ENCODE measurements at places on chromosomes 3 and 15.

DNA sequence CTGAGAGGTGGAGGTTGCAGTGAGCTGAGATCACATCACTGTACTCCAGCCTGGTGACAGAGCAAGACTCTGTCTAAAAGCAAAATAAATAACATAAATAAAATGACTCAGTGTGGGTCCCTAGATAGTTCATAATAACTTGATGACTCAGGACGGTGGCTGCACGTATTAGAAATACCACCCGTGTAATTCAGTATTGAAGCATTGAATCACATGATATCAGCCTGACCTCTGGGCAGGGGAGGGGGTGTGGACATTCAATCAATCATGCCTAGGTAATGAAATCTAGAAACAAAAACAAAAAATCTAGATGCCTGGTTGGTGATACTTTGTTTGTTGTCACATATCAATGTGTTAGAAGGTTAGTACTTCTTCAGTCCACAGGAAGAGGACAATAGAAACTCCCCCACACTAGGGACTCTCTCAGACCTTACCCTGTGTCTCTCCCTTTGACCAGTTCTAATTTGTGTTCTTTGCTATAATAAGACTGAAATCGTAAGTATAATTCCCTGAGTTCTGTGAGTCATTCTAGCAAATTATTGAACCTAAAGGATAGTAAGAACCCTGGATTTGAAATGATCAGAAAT lies 177.3 kb downstream of the GAP43 start:
- DNase-seq, result no peak

- no peak for DNase-seq
These were observed 244.2 kb downstream of the WNT5A start for GRCh38 chr3:55242921-55243320.

GRCh38 chr3:186983659-186984058 lies 53.3 kb downstream of the ST6GAL1 start:
- no peak for DNase-seq

DNA sequence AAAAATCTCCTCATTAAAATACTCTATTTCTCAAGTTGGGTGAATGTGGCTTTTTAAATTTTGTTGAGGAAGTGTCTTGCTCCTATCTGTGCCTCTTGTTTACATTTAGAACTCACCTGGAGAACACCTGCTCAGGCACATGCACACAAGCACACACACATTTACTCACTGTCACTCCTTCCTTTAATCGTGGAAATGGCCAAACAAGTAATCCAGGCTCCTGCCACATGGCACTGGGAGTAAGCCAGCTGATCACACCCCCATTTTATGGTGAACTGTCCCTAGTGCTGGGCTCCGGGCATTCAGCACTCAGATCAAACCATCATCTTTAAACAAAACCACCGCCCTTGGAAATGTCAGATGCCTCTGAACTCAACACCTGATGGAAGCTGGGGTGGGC lies 204.7 kb upstream of the BHLHE40 start:
- no peak for DNase-seq

DNA sequence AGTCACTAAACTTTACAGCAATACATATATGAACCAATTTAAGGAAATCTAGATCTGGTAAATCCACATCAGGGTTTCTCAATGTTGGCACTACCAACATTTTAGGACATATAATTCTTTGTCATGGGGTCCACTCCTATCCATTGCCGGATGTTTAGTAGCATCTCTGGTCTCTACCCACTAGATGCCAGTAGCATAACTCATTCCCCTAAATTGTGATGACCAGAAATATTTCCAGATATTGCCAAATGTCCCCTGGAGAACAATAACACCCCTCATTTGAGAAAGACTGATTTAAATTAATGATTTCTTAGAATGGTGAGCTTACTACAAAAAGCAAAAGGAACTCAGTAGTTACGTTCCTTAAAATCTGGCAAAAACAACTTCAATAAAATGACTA lies 23.1 kb upstream of the ANKRD28 start:
- DNase-seq, result no peak

GRCh38 chr3:27792869-27793268 lies 70.7 kb upstream of the EOMES start:
- DNase-seq, result no peak

DNA sequence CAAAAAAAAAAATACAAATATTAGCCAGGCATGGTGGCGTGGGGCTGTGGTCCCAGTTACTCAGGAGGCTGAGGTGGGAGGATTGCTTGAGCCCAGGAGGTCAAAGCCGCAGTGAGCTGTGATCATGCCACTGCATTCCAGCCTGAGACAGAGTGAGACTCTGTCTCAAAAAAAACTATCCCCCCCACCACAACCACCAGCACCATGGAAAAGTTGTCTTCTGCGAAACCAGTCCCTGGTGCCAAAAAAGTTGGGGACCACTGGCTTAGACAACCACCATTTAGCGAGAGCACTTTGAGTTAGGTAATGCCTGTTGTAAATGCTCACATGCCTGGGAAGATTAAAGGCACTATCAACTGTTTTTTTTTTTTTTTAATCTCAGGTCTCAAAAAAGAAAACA lies 15.4 kb downstream of the ARHGAP31 start:
- DNase-seq, result no peak

DNA sequence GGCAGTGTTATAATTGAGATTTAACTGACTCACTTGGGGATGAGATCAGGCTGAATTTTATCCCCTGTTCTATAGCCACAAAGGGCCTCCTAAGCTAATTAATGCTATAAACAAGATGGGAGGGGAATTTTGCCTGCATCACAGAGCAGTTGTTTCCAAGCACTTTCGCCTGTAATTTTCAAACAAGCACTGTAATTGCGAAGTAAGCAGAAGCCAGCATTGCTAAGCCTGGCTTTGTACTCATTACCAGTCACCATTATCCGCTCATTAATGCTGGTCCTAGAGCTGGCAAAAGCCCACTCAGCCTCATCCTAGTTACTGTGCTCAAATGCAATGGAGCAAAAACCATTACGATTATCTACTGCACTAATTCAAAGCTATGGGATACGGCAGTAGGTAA lies 356.6 kb upstream of the UBE2E2 start:
- no peak for DNase-seq

DNA sequence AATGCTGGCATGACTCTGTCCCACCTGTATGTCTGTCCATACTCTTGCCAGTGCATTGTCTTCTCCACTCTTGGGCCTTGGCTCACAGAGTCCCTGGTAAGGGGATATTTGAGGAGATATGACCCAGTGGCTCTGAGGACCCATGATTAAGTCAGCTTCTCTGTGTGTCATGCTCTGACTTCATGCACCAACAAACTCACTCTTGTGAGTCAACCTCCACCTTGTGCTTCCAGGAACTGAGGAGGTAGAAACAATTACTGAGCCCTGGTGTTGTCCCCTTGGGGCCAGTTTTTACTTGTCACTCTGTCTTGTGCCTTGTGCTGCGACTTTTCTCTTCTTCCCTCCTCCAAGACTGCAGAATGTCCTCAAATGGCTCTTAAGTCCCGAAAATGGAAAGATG lies 127.1 kb downstream of the ABHD5 start:
- DNase-seq, result no peak

DNA sequence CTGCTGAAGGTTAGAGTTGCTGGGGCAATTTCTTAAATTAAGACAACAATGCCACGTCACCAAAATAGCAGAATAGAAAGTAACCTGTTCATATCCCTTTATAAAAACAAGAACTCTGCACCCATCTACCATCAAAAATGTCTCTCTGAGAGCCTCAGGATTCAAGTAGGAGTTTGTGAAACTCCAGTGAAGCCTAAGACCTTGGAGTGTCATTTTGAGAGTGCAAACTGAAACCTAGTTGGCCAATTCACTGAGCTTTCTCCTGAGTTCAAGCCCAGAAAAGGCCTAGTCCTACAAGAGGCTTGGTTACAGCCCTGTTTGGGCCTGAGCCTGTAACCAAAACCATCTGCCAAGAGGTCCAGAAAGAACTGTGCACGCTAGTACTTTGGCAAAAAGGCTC lies 335.1 kb downstream of the EFHB start:
- DNase-seq, result no peak

- DNase-seq, result no peak
These were observed 22.2 kb downstream of the BTD start for GRCh38 chr3:15623535-15624440.

DNA sequence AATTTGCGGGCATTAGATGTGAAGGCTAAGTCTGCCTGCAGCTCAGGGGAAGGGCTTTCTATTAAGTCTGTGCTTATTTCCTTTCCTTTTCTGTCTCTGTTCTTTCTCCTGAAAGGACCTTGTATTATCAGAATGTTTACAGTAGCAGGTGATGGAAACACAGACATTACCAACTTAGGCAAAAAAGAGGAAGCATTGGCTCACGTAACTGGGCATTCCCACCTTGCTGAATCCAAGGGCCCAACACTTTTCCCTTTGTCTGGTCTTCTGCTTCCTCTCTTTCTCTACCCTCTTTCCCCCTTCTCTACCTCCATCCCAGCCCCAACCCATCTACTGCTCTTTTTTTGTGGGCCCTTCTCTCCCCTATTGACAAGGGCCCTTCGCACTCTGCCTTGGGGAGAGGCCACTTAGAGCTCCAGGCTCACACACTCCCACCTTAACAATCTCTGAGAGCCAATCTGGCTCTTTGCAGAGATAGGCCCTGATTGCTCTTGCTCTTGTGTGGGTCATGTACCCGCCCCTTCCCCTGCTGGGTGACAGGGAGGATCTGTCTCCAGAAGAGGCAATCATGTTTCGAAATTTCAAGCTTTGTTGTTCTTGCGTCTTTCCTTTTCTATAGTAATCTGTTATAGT lies 35.0 kb downstream of the ACAA1 start:
- DNase-seq, result no peak

GRCh38 chr15:39613271-39613670 lies 32.4 kb downstream of the THBS1 start:
- DNase-seq, result no peak

GRCh38 chr15:46344115-46344724 lies 709.4 kb downstream of the SQOR start:
- DNase-seq, result no peak

DNA sequence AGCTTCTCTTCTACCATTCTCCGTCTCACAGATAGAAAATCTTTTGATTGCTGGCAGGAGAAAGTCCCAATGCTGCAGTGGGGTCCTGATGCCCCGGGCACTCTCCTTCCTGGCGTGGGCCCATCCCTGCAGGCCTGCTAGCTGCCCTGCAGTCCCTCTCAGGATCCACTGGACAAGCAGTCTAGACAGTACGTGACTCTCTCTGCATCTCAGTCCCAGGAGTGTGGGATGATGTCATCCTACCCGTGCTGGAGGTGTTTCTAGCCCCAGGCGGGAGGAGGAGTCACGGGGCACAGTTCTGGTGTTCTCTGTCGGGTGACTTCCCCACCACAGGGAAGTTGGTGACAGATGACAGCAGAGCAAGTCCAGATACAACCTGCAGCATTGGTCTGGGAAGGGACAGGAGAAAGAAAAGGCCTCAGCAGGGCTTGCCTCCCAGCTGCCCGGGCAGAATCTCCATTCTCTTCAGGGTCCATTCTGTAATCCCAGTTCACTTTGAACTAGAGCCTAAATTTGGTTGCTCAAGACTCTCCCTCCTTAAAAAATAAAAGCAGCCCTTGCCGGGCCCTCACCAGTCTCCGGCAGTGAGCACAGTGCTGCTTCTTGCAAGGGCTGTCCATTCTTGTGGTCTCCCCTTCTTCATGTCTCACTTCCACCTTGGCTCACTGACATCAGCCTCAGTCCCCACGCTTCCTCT lies 30.6 kb downstream of the SLC28A1 start:
- no peak for DNase-seq

DNA sequence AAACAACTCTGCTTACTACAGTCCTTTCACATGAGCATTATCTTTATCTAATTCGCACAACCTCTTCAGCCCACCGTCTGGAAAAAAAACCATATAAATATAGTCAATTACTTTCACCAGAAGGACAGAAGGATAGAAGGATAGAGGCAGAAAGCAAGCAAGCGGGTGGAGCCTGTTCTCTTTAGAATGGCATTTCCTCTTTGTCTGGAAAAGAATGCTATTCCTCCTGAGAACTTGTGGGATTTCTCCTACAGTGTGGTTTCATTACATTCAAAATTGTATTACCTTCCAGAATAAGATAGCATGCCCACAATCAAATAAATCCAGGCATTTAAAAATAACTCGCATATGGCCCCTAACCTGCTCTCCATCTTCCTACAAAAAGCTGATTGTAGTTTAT lies 23.1 kb downstream of the SLC30A4 start:
- DNase-seq, result no peak

DNA sequence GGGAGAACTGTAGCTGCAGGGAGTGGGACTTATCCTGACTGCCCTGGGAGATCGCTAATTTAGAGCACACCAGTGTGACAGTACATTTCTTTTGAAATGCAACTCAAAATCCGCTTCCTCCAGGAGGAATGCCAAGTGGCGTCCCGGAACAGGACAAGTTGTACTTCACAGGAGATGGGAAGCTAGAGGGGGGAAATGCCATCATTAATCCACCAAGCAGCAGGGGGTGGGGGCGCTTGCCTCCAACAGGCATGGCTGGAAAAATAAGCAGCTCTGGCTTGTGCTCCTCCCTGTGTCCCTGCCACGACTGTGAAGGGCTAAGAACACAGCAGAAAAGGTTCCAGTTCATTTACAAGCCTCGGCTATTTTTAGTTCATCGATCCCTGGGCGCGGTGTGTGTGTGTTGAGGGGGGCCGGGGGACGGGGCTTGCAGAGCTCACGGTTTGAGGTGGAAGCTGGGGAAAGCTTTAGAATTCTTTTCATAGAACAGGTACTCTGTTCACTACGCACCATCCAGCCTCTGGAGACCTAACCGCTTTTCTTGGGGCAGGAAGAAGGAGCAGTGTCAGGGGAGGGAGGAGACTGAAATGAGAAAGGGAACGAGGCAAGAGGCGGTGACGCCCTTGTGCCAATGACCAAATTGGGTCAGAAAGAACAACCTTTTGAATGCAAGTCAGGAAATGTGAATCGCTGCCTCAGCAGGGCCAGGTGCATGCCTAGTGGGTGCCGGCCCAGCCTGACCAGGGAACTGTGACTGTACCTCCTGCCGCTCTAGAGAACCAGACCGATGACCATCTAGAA lies 51.8 kb upstream of the DGKG start:
- DNase-seq, result no peak

- DNase-seq, result no peak
These were observed 41.0 kb downstream of the ITGB5 start for GRCh38 chr3:124846189-124846588.

- DNase-seq, result no peak
These were observed 57.5 kb downstream of the IGSF11 start for GRCh38 chr3:118977118-118977517.

GRCh38 chr3:109195815-109196214 lies 59.3 kb downstream of the C3orf85 start:
- no peak for DNase-seq

DNA sequence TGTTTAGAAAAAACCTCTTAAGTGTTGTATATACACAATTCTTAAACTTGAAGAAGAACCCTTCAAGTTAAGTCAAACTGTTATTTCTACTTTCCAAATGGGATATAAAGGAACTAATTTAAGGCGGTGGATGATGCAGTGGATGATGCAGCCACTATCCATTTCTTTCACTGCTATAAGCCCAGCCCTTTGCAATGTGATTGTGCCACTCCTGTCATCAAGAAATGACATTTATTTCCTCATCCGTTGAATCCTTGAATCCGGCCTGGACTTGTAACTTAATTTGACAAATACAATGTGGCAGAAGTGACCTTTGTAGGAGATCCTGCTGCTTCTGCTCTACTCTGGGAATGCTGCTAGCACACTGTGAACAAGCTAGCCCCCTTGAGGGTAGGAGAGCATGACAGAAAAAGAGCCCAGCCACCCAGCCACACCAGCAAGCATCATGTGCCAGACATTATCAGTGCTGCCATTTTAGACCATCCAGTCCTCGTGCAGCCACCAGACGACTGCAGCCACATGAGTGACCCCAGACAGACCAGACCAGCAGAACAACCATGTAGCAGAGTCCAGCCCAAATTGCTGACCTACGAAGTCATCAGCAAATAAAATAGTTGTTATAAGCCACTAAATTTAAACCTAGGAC lies 47.4 kb downstream of the UACA start:
- DNase-seq, result no peak

- DNase-seq, result no peak
These were observed 25.9 kb downstream of the TLE3 start for GRCh38 chr15:70071799-70072198.
